ENCODE measurements at places on chromosomes 11 and 22.

DNA sequence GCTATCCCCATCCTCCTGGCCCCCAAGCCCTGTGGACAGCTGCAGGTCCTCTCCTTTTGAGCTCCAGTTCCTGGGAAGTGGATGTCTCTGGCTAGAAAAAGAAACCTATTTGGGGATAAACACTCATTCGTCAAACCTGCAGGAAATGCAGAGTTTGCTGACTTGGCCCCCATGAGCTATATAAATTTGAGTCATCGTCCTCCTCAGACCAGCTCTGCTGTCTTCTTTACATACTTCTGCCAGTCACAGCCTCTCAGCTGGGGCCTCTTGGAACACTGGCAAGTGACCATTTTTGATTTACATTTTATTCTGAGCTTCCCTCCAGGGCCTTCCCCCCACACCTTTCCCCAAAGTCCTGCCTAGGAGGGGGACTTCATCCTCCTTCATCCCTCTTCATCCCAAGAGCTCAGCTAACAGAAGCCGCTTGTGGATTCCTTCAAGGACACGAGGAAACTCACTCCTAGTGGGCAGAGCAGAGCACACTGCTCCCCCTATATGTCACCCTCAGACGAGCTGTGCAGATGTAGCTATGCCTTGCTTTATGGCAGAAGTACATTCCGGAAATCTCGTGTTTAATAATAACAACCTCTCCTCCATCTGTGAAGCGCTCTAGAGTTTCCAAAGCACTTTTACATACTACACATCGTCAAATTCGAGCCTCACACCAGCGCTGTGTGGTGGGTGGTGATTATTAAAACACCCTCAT lies 131.8 kb downstream of the FEZ1 start:
- no peak for DNase-seq

DNA sequence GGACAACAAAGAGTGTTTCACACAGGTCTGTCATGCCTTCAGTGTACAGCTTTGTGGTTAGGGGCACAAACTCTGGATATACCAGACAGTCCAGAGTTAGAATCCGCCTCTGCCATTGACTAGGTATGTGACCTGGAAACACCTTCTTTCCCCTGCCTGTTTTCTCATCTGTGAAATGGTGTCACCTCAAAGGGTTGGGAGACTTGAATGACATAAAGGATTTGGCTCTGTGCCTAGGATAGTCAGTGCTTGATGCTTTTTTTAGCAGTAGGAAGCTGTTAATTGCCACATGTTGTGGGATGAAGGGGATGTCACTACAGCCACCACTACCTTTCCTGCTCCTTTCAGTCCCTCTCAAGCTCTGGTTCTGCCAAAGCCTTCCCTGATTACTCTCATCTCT lies 17.4 kb upstream of the LRRC55 start:
- no peak for DNase-seq

- no peak for DNase-seq
Measured at GRCh38 chr11:14882196-14882595, 9.8 kb downstream of the CYP2R1 start.

- DNase-seq = peak; percentile 80
Measured at GRCh38 chr22:32714458-32715430, 86.8 kb upstream of the TIMP3 start.

GRCh38 chr22:45876136-45877035 lies 100.6 kb downstream of the WNT7B start:
- no peak for DNase-seq

DNA sequence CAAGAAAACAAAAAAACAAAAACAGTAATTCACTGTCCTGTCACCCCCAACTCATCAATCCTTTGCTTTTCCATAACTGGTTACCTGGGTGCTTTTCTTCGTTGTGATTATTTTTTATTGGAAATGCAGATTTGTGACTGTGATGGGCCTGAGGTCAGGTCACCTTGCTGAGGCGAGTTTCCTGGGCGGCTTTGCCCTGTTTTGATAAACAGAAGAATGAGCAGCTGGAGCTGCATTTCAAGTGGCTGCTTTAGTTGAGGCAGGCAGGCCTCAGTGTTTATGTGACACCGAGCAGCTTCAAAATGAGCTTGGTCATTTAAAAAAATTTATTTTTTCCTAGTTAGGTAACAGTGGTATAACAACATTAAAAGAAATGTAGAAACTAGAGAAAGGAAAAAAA lies 22.2 kb downstream of the PTPRJ start:
- DNase-seq = no peak

- DNase-seq = no peak
Measured at GRCh38 chr11:1387961-1388762, 1.6 kb upstream of the BRSK2 start.

GRCh38 chr22:50078761-50079160 lies 6.5 kb downstream of the MLC1 start:
- no peak for DNase-seq

DNA sequence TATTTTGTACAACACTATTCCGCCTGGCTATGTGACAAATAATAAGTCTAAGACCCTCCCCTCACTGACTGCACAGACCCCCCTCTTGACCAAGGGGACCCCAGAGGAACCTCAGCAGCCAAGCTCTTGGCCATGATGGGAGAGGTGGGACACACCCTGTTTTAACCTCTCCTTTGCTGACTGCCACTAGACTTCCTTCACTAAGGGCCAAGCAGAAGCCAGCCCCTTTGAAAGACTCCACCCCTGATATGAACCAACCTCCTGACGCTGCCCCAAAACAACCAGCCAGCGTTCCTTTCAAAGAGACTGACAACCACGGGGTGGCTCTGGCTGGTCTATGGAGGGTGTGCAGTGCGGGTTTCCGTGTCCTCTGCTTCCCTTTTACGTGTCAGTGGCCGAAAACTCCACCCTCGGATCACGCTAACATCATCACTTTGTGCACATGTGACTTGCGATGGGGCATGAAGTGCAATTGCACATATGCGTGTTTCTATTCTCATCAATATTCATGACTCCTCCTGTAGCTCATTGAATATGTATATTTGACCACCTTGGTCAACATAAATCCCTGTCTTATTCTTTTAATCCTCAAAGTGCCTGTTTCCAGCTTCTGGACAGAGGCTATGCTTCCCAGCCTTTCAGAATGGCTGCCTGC lies 643.9 kb downstream of the TBC1D22A start:
- DNase-seq = no peak

- no peak for DNase-seq
Measured at GRCh38 chr22:29112121-29112520, 39.3 kb downstream of the KREMEN1 start.

GRCh38 chr11:117143390-117143789 lies 697 bp upstream of the PAFAH1B2 start:
- DNase-seq = peak; percentile 81

GRCh38 chr11:78427615-78428265 lies 10.1 kb upstream of the GAB2 start:
- DNase-seq = no peak

GRCh38 chr22:24501301-24502005 lies 6.3 kb downstream of the UPB1 start:
- no peak for DNase-seq

GRCh38 chr22:41752011-41752970 lies 48.2 kb upstream of the CCDC134 start:
- DNase-seq = no peak

- no peak for DNase-seq
Measured at GRCh38 chr11:78763664-78764063, 189.0 kb upstream of the NARS2 start.

DNA sequence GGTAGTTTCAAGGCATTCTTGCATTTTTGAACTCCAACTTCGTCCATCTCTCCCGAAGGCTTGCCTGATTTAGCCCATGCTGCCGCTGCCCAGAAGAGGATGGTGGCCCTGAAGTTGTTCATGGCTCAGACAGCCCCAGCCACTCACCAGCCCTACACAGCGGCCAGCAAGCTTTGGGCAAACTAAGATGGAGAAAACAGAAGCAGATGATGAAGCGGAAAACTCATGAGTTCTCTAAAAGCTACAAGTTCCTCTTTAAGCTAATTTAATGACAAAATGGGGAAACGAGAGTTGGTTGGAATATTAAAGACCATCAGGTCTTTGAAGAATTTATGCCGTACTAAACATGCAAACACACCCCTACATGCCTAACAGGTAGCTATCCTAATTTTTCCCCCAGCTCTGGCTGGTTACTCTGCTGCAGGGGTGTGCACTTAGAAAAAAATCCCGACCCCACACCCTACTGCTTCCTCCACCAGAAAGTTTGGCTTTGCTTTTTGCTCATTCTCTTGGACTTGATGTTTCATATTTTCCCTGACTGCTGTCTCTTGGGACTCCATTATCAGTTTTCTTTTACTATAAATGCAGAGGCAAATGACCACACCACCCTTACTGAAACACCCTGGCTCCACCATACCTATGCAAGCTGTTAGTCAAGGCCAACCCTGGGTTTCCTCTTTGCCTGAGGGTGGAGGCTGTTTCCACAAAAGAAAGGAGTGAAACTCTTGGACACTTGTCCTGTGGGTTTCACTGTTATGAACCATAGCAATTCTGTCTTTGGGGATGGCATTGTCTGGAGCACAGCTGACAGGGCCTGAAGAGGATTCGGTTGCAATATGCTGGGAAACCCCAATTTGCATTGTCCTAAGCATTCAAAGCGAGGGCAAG lies at the start of gene MPEG1:
TSS of gene MPEG1 (minus strand) at position 184 of the 888 bp plus-strand sequence. CDS start at position 122, 62 bp downstream.
- no peak for DNase-seq

DNA sequence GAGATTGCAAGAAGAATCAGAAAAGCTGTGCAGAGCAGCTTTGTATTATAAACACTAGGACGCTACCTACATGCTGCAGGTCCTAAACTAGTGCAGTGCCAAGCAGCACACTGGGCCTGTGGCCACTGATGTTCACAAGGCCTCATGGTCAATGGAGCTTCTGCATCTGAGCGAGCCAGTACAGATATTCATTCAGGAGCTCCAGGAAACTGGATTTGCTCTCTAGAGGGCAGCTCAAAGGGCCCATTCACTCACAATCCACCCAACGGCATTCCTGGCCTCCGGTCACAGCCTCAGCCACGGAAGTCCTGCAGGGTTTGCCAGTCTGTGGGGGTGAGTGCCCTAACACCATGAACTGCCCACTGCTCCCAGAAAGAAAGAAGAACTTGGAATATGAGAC lies 5.8 kb upstream of the TBC1D10A start:
- no peak for DNase-seq
